ENCODE measurements at places on chromosomes 7 and 10.

- DNase-seq, result no peak
These were observed 27.3 kb downstream of the HYAL4 start for GRCh38 chr7:123871998-123872867.

- no peak for DNase-seq
These were observed 59.8 kb upstream of the WDR11 start for GRCh38 chr10:120791316-120791715.

DNA sequence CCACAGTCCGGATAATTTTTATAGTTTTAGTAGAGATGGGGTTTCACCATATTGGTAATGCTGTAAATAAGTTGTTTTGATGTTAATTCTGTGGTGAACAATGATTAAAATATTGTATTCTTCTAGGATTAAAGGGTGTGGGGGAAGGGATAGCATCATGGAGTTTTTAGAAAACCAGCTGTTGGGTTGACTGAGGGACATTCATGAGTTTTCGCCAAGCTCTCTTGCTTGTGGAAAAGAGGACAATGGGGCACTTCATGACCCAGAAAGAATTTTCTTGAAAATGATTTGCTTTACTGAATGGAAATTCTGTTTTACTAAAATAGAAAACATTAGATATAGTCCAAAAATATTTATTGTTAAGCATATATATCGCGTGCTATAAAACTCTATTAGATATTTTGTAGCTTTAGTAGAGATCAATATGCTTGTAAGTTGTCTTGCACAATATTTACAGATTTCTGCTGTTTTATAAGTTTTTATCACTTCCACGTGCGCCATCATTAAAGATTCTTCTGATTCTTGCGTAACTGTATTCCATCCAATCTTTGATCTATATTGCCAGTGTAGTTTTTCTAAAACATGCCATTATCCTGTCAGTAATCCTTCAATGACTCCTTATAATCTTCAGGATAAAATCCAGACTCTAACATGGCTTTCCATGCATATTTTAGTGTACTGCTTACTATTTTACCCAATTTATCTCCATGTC is 41.8 kb downstream of the LCOR start:
- DNase-seq, result no peak

GRCh38 chr7:71735961-71736556 is 604.1 kb downstream of the GALNT17 start:
- DNase-seq, result no peak

- no peak for DNase-seq
These were observed 94.3 kb downstream of the ELAPOR2 start for GRCh38 chr7:86964973-86965726.

DNA sequence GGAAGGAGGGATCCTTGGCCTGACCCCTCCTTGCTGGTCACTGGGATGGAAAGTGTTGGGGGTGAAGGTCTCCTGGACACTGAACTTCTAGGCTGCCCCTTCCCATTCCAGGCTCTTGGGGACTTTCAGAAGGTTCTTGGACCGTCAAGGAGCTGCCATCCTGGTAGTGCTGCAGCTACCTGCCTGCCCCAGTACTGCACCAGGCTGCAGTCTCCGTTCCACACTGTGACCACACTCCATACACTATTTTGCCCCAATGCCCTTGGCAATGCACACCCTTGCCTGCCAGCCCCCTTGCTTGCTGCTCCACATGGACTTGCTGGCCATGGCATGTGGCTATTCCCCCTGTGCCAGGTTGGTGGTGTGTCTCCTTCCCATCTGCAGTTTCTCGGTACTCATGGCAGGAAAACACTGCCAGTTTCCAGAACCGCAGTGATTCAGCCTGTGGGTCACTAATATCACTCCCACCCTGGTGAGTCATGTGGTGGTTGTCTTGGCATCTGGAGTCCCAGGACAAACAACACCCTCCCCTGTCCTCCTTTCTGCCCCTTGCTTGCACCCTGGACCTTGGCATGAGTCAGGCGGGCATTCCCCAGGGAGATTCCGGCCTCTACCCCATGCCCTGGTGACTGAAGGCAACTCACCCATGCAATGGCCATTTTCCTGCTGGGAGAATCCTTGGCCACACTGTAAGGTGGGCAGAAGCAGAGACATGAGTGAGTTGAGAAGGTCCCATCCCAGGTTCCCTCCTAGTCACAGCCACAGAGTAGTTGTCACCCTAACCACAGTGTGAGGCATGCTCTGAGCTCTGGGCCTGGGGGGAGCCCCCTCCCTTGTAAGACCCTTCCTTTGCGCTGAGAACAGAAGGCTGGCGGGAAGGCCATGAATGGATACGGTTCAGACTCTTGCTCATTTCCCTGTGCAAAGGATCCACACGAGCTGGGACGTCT is 32.8 kb downstream of the GOLGA7B start:
- DNase-seq, result no peak

DNA sequence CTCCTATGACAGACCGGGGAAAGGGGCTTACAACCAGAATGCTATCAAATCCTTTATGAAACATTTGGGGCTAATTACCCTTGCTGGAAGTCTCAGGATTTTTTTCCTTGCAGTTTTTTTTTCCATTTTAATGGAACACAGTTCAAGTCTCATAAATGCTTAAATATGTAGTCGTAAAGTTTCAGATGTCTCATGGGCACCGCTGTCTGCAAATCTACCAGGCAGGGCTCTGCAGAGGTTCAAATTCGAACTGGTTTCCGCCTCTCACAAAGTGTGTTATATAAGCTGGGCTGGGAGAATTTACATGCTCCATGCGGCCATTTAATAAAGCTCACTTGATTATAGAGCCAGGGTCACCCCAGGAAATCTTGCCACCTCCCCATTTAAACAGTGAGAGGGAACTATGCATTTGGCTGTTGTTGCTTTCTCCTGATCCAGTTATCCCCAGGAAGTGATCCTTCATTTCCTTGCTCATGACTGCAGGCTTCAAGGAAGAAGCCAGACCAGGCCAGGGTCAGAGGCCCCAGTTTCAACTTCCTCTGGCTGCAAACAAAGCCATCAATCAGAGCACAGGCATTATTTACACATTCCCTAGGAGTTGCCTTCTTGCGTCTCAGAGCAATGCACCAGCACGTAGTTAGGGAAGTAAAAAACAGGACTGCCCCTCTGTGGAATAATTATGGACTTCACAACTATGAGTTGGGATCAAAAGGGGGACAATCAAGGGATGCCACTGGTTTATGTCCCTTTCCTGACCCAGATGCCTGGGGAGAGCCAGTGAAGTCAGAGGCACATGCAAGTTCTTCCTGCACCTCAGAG is 358.8 kb downstream of the PRPF18 start:
- DNase-seq, result no peak

DNA sequence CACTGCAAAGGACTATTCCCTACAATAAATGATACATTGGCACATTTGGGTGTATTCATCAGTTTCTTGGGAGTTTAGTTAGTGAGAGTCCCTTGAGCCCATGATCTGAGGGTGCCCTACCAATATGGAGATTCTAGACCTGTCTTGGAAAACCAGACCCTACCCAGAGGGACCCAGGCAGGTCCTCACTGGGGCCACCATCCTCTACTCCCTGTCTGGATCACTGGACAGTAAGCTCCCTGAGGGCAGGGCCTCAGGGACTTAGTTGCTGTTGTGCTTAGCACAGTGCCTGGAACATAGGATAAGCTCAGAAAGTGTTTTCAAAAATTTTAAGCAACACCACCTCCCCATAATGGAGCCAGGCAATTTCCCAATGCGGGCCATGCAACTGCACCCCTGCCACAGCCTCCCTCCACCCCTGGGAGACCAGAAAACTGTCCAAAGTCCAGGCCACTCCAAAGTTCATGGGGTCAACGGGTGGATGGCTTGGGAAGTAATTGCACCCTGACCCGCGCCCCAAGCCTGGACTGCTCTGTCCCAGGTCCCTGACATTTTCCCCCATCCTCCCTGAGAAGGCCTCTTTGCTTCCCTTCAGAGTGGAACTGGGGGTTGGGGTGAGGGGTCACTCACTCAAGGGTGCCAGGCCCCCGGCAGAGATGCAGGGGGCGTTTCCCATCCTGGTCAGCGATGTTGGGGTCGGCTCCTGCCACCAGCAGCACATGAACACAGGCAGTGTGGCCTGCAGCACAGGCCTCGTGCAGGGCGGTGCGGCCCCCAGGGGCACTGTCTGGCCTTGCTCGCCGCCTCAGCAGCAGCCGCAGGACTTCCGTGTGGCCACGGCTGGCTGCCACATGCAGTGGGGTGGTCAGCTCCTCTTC is 1.0 kb downstream of the ASB10 start:
- DNase-seq, result no peak

GRCh38 chr10:78301481-78301880 is 267.8 kb downstream of the RPS24 start:
- no peak for DNase-seq

- no peak for DNase-seq
These were observed 134.3 kb downstream of the TAX1BP1 start for GRCh38 chr7:27873981-27874957.

- DNase-seq, result no peak
These were observed 159.3 kb downstream of the NRCAM start for GRCh38 chr7:108296911-108297310.

DNA sequence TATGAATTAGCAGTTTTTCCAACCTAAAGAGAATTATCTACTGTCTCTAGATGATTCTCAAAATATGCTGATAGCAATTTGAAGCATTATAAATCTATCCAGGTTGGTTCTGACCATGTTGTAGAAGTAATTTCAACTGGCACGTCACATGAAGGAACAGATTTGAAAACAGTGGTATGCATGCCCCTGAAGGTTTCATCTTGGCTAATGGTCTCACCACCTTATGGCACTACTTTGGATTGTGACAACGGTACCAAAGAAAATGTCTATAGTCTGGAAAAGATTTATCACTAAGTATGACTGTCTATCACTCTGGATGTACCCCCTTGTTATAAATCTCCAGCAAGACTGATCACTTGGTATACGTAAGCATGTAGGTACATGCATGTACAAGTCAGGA is 723.1 kb upstream of the GALNT17 start:
- no peak for DNase-seq

DNA sequence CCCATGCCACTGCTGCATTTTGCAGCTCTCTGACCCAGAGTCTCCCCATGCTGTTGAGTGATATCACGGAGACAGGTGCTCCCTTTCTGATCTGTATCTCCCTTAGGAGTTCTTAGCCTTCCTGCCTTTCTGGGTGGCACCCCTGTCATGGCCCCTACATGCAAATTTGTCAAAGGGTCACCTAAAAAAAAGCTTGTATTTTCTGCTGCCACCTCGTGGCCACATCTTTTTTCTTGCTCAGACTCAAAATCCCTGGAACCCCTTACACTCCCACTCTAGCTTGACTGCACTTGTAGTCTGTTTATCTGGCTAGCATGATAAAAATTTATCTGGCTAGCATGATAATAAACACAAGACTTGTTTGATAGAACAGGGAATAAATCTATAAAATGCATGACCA is 809.1 kb downstream of the SORCS1 start:
- no peak for DNase-seq

GRCh38 chr10:70592186-70592735 is 10.3 kb downstream of the PRF1 start:
- no peak for DNase-seq

- DNase-seq, result no peak
These were observed 12.6 kb downstream of the VIM start for GRCh38 chr10:17240616-17241015.

- DNase-seq, result no peak
These were observed 25.3 kb upstream of the GIMAP6 start for GRCh38 chr7:150657526-150657925.

GRCh38 chr7:117350027-117350426 is 27.2 kb upstream of the WNT2 start:
- DNase-seq, result no peak

DNA sequence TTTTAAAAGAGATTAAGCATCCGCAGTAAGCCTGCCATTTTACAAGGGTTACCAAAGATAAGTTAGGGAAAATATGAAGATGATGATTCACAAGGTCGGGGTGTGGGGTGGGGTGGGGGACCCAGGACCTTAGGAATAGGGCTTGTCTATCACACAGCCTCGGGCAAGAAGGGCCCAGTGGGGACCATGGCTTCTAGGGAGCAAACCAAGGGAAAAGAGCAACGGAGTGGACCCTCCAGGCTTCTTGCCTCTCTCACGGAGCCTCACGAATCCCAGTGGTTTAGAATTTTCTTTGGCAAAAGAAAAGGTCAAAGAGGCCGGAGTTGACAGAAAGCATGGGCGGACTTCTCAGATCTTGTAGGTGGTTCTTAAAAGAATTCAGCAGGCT is 1.3 kb downstream of the PRKCQ start:
- no peak for DNase-seq

GRCh38 chr10:106571192-106571946 is 593.1 kb downstream of the SORCS1 start:
- no peak for DNase-seq

GRCh38 chr7:44971188-44971901 is 7.5 kb downstream of the MYO1G start:
- DNase-seq, result no peak

- no peak for DNase-seq
These were observed 502.7 kb upstream of the PODXL start for GRCh38 chr7:132059141-132059540.

- no peak for DNase-seq
These were observed 46.5 kb upstream of the HGF start for GRCh38 chr7:81816312-81816711.

DNA sequence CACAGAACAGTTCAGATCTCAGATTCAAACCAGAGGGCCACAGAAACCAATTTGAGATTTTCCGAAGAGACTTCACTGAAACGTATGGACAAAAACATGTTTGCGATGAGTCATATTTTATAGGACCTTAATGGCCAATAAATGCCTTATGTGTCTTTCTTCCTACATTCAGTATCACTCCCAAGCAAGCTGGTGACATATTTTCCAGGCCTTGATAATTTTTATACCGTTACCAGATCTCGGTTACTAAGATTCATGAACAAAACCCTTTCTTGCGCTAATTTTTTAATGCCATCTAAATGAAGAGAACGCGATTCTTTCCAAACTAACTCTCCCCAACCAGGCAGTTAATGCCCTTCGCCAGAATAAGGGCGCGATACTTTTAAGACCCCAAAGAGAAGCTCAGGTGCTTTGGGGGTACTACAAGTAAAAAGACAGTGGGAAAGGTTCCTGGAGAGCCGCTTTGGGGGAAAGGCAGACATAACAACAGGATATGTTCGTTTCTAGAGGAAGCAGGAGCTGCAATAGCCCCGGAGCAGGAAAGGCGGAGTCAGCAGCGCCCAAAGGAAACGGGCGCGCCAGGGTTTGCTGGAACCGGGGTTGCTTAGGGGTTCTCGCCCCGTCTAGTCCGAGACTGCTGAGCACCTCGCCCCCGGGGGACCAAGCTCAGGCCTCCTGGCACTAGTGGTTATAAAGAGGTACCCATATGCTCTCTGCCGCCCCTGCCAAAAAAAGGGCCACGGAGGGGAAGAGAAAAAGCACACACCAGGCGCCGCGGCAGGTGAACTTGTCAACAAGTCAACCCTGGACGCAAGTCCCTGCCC is 884 bp downstream of the ICA1 start:
- no peak for DNase-seq

GRCh38 chr7:21927693-21928092 is 18.0 kb downstream of the CDCA7L start:
- DNase-seq, result no peak

All from BJ (cell line).